ENCODE measurements at places on chromosomes 13 and 19.

DNA sequence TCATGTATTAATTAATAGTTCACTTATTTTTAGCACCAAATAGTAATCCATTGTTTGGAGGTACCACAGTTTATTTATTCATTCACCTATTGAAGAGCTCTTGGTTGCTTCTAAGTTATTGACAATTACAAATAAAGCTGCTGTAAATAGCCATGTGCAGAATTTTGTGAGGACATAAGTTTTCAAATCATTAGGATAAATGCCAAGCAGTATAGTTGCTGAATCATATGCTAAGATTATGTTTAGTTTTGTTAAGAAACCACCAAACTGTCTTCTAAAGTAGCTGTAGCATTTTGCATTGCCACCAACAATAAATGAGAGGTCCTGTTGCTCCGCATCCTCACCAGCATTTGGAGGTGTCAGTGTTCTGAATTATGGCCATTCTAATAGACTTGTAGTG, 2126.8 kb downstream of the PCDH9 start:
- DNase-seq = no peak

GRCh38 chr19:290372-291005, 714 bp downstream of the PLPP2 start:
- DNase-seq = no peak

DNA sequence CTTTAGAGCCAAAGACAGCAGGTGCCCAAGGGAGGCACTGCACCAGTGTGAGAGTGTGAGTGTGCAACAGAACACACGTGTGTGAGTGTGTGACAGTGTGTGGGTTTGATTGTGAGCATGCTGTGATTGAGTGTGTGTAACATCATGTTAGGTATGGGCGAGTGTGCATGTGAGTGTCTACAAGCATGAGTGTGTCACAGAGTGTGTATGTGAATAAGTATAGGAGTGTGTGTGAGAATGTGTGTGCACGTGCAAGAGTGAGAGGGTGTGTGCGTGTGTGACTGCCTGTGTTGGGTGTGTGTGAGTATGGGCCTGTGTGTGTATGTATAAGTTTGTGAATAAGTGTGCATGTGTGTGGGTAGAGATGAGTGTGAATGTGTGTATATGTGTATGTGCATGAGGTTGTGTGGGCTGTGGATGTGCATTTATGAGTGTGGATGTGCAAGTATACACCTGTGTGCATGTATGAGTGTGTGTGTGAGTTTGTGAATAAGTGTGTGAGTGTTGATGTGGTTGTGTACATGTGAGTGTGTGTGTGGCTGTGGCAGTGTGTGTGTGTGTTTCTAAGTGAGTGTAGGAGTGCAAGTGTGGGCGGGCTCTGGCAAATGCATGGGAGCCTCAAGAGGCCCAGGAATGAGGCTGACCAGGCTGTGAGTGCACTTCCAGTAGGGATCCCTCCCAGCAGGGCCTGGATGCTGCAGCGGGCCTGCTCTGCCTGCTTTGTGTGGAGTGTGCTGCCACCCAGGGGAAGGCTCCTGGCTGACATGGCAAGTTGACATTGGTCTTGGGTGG, 198.4 kb downstream of the COL4A1 start:
- no peak for DNase-seq

GRCh38 chr13:94993616-94994015, 281.3 kb upstream of the SOX21 start:
- no peak for DNase-seq

GRCh38 chr19:56147307-56147706, 6.2 kb downstream of the ZNF444 start:
- no peak for DNase-seq

DNA sequence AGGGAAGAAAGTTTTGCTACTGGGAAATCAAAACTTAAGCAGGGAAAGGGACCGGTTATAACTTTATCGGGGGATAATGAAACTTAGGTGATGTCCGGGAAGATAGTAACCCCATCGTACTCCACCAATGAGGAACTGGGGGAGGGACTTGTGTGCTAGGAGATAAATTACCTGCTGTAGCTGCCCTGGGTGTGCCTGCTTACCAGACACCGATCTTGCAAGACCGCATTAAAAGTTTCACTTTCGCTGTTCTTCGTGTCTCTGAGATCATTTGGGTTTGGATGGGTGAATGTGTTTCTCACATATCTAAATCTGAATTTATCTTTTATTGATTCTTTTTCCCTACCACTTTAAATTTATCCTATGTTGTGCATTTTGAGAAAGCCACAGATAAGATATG, 381.4 kb downstream of the SLITRK6 start:
- DNase-seq = no peak

DNA sequence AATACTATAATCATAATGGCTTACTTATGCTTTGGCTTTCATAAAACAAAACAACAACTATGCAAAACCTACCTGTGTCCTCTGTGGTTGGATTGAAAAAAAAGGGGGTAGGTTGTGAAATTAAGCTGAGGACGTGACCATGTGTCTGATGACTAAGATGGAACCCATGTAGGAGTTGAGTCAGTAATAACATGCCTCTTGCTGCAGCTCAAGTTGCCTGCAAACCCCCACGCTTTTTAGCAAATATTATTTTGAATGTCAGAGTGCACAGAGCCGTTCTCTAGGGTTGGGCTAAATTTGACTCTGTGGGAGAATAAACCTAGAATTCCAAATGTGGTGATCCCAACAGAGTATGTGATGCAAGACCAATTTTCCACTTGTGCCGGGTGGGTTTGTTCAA, 209.3 kb downstream of the KCNRG start:
- DNase-seq = no peak

DNA sequence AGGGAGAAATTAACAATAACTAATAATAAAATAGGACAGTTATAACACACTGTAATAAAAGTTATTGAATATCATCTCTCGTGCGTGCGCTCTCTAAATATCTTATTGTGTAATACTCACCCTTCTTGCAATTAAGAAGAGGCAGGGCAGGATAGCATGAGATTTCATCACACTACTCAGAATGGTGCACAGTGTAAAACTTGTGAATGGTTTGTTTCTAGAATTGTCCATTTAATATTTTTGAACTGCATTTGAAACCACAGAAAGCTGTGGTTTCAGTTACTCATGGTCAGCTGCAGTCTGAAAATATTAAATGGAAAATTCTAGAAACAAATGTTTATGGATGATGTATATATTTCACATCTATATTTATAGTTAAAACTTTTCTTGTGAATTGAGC, 161.1 kb downstream of the DCT start:
- no peak for DNase-seq

DNA sequence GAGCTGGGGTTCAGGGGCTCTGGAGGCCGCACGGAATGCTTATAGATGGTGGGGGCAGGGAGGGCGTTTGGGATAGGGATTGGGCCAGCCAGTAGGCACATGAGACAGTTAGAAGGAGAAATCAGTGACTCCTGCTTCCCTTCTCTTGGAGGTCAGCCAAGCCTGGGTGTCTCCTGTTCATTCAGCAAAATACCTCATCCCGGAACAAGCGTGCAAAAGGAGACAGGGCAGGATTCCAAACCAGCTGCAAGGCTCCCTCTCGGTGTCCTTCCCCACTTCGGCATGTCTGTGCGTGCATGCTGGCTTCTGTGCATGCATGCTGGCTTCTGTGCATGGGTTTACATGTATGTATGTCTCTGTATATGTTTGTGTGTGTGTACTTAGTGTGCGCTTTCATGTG, 37.3 kb upstream of the PEPD start:
- DNase-seq = no peak

DNA sequence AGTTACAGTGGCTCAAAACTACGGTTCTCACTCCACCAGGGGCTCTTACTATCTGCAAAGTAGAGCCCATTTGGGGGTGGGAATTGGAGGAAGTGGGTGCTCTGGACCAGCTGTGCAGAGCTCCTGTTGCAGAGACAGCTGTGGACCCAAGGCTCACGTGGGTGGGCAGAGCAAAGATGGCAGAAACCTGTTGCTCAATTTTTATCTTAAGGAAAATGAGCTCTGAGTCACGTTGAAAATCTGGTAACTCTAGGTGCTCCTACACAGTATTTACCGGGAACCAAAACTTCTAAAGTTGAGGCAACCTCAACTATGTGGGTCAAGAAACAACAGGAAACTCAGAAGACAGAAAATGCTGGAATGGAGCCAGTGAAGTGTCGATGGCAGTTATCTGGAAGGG, 30.2 kb upstream of the SLC15A1 start:
- DNase-seq = no peak

GRCh38 chr13:104586051-104586746, 1520.0 kb upstream of the SLC10A2 start:
- no peak for DNase-seq

GRCh38 chr19:41225238-41226052, 6.4 kb downstream of the AXL start:
- DNase-seq = peak; percentile 39

DNA sequence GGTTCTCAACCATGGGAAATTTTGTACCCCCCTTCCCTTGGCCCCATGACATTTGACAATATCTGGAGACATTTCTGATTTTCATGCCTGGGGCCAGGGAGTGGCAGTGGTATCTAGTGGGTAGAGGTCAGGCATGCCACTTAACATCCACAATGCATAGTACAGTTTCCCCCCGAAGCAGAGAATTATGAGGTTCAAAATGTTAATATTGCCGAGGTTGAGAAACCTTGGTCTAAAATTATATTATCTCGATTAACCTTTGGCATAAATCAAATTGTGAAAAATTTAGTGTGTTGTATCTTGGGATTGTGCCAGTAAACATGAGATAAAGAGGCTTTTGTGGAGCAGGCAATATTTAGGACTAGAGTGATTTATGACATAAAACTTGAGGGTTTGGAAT, 147.9 kb downstream of the LMO7 start:
- DNase-seq = no peak

DNA sequence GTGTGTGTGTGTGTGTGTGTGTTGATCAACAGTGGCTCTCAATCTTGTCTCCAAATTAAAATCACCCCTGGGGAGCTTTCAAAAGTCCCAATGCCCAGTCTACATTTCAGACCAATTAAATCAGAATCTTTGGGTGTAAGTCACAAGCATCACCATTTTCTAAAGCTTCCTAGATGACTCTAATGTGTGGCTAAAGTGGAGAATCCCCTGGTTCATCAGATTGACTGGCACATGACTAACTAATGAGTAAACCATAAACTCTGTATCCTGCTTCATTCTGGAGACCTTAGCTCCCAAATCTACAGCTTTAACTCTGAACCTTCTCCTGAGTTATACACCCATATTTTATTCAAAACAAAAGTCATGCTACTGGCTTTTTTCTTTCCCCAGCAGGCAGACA, 131.3 kb downstream of the SUCLA2 start:
- DNase-seq = no peak

- DNase-seq = no peak
These were observed 25.6 kb upstream of the CXCL17 start for GRCh38 chr19:42468273-42468796.

DNA sequence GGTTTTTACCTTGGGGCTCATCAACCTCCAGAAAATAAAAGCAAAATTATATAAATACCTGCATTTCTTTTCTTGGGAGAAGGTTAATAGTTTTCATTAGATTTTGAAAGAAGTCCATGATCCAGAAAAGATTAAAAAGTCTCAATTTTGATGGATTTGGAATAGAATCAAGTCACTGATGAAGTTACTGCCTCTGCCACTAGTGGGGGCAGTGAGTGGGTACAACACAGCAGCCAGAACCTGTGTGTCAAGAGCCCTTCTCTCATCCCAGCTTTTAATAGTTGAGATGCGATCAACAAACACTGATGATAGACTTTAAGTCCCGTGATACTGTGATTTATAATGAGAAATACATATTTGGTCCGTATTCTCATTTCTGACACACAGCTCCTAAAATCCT, 686.7 kb downstream of the DIAPH3 start:
- no peak for DNase-seq

GRCh38 chr13:40697711-40698110, 31.3 kb upstream of the FOXO1 start:
- DNase-seq = no peak

- DNase-seq = no peak
These were observed 26.4 kb downstream of the CYSLTR2 start for GRCh38 chr13:48679941-48680680.

- DNase-seq = peak; percentile 57
These were observed 68.7 kb downstream of the RASL11A start for GRCh38 chr13:27339299-27339698.

DNA sequence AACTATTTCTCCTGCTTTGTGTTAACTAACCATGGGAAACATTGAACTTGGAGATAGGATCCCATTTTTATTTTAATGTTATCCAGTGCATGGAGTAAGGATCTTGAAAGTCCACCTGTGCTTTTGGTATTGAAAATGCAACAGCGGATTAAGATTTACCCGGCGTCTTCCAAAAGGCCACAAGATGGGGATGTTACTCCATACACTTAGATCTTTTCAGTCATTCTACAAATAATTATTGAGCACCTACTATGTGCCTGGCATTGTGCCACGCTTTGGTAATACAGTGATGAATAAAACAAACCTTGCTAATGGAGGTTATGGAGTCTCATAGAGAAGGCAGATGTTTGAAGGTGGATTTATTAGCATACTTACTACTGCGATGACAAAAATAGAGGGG, 56.9 kb downstream of the RFC3 start:
- no peak for DNase-seq

DNA sequence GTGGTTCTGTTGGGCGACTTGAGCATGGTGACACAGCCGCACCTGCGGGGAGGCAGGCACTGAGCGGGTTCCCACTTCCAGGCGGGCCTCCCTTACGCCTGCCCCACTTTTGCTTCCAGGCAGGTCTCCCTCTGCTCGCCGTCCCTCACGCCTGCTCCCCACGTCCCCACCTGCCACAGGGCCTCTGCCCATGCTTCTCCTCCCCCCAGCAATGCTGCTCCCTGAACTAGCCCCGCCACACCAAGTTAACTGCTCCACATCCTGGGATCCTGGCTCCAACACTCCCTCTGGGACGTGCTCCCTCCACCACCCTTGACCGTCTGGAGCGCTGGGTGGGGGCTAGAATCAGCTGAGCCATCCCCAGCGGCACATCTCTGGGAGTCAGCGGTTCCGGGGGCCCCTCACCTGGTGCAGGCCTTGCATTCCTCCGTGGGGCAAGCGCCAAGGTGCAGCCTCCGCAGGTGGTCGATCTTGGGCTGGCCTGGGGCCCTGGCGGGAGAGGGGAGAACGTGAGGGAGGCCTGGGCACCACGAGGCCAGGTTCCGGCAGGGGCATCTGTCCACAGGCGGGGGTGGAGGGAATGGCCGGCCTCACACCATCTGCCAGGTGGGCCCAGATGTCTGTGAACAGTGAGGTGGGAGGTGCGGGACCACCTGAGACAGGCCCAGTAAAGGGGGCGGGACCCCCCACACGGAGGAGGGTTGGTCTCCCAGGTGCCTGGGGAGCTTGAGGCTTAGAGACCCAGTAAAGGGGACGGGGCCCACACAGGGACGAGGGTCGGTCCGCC, 9.2 kb downstream of the CFD start:
- DNase-seq = no peak

Data from stimulated activated CD4-positive, alpha-beta T cell treated with anti-CD3 and anti-CD28 coated beads, Interleukin-2, amount 100 ng/mL, for 24 hours (primary cell).